Stimulated activated CD4-positive, alpha-beta T cell treated with anti-CD3 and anti-CD28 coated beads, Interleukin-1b, Interleukin-23, amount 100 ng/mL, for 1 hour (primary cell): ENCODE measurements at places on chromosomes 7 and 10.

DNA sequence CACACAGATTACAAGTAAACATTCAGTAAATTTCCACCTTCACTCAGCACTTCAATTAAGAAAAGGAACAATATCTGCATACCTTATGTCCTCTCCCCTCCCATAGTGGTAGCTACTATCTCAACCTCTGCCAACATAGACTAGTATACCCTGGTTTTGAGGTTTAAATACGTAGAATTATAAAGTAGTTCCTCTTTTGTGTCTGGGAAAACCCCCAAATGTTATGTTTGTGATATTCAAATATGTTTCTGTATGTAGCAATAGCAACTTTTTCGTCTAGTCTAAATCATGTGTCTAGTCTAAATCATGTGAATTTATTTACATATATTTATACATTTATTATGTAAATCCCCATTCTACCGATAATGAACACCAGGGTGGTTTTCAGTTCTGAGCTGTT, 13.2 kb upstream of the CAMK2B start:
- no peak for DNase-seq

- no peak for DNase-seq
Measured at GRCh38 chr10:91694170-91694794, 61.4 kb upstream of the PPP1R3C start.

DNA sequence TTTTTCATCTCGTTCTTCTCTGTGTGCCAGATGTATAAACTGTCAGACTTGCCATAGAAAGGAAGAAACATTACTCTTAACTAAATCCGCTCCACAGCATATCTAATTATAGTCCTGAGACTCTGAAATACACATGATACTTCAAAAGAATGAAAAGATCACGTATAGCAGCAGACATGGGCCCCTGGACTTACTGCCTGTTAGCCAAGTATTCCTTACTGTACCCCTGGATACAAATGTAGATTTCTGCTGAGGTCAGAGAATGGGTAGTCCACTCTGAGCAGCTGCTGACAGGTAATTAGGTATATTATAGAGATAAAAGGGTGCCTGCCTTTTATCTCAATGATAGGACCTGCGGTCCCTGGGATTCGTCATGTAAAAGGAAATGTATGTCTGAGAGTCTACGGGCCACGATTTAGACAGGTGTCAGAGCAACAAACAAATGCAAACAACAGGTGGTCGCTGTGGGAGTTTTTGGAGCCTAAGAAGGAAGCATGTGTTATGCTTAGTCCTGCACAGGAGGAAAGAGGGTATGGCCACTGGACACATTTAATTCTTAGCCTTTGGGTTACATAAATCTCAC, 69.4 kb downstream of the VOPP1 start:
- no peak for DNase-seq

DNA sequence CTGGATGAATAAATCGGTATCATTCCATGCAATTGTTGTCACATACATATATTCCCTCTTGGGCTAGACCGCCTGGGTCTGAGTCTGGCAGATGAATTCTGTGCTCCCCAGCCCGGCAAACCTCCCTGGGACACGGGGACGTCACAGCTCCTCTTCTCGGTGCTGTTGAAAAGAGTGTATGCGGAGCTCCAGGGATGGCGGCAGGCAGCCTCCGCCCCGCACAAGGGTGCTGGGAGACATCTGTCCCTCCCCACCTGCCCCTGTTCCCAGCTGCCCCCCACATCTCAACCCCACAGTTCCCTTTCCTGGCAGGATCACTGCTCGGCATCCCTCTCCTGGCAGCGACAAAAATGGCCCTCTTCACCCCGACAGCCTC, 32.1 kb downstream of the PRKAG2 start:
- no peak for DNase-seq

GRCh38 chr10:71009126-71009525, 120.8 kb upstream of the PCBD1 start:
- DNase-seq, result no peak
